Activated T-helper 2 cell treated with anti-CD3 and anti-CD28 coated beads, Interferon-gamma antibody, Interleukin-2, Interleukin-4, amounts not matched to agents 10 μg/mL and 5 μg/mL and 100 μg/mL, durations not matched to agents 14 hours and 24 hours and 36 hours (primary cell): ENCODE measurements at places on chromosomes 7 and 10. TPM values are rescaled to one million over a fixed set of nuclear protein-coding genes. Genes with fewer than 3 reads are reported as not detected.

DNA sequence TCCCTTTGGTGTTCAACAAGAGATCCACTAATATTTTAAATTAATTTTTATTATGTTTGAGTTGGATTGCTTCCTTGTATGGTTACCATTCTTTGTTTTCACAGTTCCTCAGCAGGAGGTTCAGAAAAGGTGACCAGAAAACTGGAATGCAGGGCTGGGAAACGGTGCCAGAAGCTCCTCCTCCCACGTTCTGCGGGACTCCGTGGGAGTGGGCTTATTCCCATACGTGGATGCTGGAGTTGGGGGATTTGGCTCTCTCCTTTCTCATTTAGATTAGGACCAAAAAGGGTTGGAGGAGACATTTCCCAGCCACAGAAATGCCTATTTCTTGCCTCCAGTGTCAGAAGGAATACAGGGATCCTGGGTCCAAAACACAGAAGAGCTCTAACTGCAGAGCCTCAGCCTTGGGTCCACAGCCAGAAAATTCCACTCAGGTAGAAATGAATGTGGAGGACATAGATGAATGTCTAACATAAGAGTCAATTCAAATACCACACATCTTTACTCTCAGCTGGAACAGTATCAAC, 56.0 kb downstream of the SORBS1 start:
- no peak for DNase-seq

GRCh38 chr7:146177301-146177700, 60.7 kb downstream of the CNTNAP2 start:
- DNase-seq, result no peak

DNA sequence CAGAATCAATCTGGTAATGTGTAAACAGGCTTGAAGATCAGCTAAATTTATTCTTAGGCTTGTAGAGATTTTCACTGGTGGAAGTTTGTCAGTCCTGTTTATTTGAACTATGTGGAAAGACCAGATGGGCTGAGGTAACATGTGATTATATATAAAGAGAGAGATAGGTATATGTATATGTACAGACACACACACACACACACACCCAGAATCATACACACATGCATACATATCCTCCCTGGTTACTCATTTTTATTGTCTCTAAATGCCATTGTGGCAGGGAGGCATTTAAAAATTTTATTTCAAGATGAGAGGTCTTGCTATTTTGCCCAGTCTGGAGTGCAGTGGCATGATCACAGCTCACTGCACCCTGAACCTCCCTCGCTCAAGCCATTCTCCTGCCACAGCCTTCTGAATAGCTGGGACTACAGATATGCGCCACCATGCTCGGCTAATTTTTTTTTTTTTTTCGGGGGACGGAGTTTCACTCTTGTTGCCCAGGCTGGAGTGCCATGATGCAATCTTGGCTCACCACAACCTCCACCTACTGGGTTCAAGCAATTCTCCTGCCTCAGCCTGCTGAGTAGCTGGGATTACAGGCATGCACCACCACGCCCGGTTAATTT, 78.1 kb upstream of the CYTH3 start:
- no peak for DNase-seq

DNA sequence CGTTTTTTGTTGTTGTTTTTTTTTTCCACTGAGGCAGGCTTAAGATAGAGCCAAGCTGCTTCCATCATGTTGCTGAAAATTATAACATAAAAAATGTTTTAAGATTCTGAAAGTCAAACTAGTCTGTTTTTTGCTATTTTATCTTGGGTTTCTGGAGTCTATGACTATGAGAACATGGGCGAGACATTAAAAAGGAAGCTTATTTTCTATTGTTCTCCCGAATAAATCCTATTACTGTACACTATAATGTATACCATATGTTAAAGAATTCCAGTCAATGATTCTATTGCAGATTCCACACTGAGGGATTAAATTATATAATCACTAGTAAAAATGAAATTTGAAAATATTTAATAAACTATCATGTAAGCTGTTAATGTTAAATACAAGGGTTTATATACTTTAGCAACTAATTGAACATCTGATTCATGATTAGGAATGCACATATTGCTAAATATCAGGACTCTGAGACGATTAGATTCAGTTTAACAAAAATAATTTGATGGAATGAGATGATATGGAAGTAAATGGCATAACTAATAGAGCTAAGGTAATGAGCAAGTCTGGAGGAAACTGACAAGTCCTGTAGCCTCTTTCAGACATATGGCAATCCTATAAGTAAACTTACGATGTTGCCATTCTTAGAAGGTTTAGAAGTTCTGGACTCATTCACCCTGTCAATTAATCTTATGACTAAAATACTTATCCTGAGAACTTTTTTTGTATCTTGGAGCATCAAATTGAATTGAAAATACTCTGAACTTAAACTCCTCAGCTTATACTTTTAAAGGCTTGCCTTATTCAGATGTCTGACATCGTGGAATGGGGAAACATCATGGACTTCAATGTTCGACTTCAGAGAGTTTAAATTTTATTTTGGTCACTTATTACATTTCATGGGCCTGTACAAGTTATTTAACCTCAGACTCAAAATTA, 294.8 kb upstream of the DGKB start:
- no peak for DNase-seq

The TMEM270 gene
- total RNA-seq, result not detected in 2 replicates

- no peak for DNase-seq
Observed at GRCh38 chr10:103473261-103473671, 5.8 kb downstream of the CALHM3 start.

GRCh38 chr10:44376472-44377099, 8.3 kb downstream of the CXCL12 start:
- DNase-seq, result no peak

- DNase-seq, result no peak
Observed at GRCh38 chr10:70052462-70053217, at the start of gene MACROH2A2. Gene MACROH2A2 (plus strand): TSS chr10:70052846. CDS start chr10:70075659, 22,813 bp downstream.

- no peak for DNase-seq
Observed at GRCh38 chr10:34121125-34121753, 693.9 kb downstream of the PARD3 start.

The HGF gene
- not detected in 2 replicates for total RNA-seq

- no peak for DNase-seq
Observed at GRCh38 chr10:10986606-10987005, 31.1 kb upstream of the CELF2 start.

DNA sequence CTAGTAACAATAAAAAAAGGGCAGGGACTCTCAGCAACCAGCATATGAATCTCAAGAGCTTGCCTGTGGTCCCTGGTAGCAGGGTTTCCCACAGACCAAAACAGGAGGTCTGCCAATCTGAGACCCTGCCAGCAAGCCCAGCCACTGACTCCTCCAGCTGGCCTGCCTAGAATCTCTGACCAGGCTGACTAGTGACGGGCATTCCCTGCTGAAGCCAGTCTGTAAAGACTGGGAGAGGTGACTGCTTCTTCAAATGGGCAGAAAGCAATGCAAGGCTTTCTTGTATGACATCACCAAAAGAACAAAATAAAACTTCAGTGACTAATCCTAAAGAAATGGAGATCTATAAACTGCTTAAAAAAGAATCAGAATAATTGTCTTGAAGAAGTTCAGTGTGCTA, 249.4 kb downstream of the TCF7L2 start:
- no peak for DNase-seq

DNA sequence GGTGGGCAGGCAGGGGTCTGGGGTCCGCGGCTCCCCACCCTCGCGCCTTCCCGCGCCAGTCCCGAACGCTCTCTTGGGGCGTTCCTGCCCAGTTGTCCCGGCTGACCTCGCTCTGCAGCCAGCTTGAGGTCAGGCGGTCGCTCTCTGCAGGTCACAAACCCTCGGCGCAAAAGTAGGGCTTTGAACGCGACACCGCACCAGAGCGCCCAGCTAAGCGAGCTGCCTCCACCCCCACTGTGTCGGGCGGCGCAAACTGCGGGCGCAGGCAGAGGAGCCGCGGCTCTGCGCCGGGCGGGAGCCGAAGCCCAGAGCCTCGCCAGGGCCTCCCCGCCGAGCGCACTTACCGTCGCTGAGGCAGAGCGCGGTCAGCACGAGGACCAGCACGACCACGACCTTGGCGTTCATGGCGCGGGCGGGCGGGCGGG, 284 bp downstream of the CXCL12 start:
- DNase-seq, result no peak

DNA sequence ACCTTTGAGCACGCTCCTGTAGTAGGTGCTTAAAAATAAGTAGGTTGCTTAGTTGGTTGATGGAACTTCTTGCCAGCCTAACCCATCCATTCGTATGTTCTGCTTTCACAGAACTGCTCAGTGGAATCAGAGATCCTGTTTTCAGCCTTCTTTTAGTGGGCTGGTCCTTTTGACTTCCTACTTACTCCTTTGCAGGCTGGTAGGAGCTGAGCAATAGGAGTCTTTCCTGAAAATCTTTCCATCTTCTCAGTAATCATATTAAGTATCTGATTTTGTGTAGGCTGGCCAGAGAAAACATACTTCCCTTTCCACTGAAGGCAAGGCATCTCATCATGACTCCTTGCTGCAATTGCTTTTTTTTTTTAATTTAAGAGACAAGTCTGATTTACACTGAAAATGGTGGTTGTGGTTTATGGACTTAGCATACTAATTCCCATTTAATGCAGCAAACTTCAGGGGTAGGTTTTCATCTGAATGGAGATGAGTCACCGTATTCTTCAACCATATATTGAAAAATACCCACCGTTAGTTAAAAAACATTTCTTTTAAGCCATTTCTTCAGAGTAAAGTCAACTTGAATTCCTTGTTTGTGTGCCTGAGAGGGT, 208.0 kb downstream of the ZNF365 start:
- DNase-seq, result no peak

GRCh38 chr10:31669357-31669756, 259.3 kb downstream of the ARHGAP12 start:
- DNase-seq, result no peak

DNA sequence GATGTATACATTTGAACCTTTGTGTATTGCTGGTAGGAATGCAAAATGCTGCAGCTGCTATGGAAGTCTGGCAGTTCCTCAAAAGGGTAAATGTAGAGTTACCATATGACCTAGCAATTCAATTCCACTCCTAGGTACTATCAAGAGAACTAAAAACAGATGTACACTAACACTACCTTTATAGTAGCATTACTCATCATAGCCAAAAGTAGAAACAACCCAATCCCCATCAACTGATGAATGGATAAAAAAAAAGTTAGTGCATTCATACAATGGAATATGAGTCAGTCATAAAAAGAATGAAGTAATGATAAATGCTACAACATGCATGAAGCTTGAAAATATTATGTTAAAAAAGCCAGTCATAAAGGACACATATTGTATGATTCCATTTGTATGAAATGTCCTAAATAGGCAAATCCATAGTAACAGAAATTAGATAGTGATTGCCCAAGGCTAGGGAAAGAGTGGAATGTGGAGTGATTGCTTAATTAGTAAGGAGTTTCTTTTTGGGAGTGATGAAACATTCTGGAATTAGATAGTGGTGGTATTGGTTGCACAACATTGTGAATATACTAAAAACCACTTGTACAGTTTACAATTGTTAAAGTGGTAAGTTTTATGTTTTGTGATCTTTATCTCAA, 96.4 kb upstream of the AOAH start:
- no peak for DNase-seq

- peak; percentile 53 for DNase-seq
Observed at GRCh38 chr7:4775848-4776623, 613 bp downstream of the AP5Z1 start.

The MOSPD3 gene
- 14.1 TPM in 2 replicates for total RNA-seq

DNA sequence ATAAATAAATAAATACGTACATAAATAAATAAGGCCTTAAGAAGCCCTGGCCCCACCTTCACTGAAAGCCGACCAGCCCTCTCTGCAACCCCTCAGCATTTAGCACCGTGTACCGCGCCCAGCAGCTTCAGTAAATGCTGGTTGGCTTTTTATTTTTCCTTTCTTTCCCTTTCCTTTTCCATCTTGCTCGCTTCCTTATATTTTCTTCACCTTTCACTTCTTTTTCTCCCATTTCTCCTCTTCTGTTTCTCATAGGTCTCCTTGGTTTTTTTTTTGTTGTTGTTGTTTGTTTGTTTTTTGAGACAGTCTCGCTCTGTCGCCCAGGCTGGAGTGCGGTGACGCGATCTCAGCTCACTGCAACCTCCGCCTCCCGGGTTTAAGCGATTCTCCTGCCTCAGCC, 11.2 kb downstream of the ZAN start:
- no peak for DNase-seq

The OR2F2 gene
- total RNA-seq, result not detected in 2 replicates

DNA sequence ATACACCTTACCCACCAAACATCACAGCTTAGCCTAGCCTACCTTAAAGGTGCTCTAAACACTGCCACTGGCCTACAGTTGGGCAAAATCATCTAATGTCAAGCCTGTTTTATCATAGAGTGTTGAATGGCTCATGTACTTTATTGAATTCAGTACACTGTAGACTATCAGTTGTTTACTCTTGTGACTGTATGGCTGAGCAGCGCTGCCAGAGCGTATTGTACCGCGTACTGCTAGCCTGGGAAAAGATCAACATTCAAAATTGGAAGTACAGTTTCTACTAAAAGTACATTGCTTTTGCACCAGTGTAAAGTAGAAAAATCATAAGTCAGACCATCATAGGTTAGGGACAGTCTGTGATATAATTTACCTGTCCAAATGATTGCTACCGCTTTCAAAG, 226.8 kb downstream of the PRPF18 start:
- no peak for DNase-seq

GRCh38 chr10:48633381-48634197, 28.7 kb upstream of the ARHGAP22 start:
- no peak for DNase-seq
